ENCODE measurements at places on chromosomes 5 and 9.

DNA sequence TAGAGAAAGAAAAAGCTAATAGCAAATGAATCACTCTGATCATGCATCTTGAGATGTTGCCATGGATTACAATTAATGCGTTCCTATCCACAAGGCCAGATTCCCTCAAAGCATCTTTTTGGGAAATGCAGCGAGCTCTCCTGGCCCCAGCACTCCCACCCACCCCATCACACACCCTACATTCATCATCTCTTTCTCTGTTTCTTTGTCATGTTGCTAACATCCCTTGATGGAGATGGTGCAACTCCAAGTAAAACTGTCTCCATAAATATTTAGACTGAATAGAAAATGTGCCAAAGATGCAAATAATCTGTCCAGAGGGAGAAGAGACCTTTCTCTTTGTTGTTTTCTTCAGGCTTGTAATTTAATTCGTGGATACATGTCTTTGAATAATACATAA lies 30.8 kb upstream of the TNC start:
- no peak for DNase-seq

DNA sequence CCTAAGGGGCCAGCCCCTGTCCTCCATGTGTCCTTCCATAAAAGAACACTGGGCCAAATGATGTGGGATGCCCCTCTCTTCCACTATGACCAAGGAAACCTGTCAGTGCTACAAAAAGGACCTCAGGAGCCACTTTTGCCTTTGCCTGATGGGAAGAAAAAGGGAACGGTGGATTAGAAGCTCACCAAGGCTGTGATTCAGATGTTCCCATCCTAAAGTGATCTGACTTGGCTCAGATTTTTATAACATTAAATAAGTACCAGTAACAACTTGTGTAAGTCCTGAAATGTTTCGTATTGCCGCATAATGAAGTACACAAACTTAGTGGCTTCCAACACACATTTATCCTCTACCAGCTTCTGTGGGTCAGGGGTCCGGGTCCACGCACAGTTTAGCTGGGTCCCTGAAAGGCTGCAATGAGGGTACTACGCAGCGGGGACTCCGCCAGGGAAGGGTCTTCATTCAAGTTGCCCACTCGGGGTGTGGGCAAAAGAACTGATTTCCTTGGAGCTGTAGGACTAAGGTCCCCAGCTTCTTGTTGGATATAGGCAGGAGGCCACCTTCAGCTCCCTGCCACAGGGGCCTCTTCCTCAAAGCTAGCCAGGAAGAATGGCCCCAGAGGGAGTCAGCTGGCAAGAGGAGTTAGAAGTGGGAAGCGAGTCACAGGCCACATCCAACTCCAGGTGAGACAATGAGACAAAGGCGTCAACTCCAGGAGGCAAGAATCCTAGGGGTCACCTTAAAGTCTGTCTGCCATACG lies 60.4 kb downstream of the RAPGEF1 start:
- DNase-seq, result no peak

- no peak for DNase-seq
Observed at GRCh38 chr9:94697972-94698581, 28.4 kb upstream of the AOPEP start.

DNA sequence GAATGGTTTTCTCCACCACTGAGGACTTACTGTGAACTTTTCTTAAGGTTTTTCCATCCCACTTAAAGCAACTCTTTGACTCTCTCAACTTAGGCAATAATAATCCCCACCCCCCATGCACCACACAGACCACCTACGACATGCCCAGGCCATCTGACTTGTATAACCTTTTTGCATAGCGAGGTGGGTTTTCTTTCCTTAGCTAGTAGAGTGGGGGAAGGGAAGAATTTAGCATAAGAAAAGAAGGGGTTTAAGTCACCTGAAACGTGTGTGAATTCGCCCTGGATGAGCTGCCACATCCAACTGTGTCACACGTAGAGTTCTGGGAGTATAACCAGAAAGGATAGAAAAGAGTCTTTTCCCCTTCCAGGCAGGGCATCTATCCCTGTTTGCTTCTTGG lies 262.7 kb downstream of the YTHDC2 start:
- DNase-seq, result no peak

DNA sequence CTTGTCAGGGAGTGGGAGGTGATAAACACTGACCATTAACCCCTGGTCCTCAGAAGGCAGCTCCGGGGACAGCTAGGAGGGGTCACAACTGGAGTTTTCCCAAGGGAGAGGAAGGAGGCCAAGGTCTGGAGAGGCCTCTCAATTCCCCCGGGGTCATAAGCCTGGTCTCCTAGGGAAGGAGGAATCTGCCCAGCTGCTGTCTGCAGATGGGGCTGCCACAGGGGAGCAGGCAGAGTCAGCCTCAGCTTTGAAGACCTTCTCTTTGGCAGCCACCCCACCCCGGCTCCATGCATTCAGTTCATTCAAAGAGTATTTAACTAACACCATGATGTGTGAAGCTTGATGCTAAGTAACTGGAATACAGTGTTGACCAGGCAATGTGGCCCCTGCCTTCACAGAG lies 74.6 kb upstream of the HSPA9 start:
- no peak for DNase-seq

DNA sequence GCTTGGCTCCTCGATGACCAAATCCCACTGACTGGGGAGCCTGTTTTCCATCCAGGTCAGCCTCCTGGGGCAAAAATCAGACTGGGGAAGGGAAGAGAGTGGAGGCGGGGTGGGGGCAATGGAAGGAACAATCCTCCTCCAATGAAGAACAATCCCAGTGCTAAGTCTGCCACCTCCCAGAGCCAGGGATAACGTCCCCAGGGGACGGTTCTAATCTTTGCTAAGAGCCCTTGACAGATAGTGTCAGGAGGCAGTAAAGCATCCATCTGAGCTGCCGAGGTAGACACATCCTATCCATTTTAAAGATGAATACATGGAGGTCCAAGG lies 298.5 kb upstream of the MSX2 start:
- no peak for DNase-seq

GRCh38 chr9:103261951-103262350 lies 266.8 kb downstream of the CYLC2 start:
- DNase-seq, result no peak

GRCh38 chr5:149790276-149790675 lies 60.2 kb downstream of the PPARGC1B start:
- no peak for DNase-seq

DNA sequence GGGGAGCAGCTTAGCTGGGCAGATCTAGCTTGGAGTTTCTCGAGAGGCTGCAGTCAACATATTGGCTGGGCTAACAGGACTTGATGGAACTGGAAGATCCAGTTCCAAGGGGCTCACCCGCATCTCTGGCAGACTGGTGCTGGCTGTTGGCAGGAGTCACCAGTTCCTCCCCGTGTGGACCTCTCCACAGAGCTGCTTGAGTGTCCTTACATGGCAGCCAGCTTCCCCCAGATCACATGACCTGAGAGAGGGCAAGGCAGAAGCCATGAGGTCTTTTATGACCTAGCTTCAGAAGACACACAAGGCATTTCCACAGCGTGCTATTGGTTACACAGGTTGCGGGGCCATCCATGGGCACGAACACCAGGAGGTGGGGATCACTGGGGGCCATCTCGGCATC lies 26.4 kb upstream of the RXRA start:
- no peak for DNase-seq

DNA sequence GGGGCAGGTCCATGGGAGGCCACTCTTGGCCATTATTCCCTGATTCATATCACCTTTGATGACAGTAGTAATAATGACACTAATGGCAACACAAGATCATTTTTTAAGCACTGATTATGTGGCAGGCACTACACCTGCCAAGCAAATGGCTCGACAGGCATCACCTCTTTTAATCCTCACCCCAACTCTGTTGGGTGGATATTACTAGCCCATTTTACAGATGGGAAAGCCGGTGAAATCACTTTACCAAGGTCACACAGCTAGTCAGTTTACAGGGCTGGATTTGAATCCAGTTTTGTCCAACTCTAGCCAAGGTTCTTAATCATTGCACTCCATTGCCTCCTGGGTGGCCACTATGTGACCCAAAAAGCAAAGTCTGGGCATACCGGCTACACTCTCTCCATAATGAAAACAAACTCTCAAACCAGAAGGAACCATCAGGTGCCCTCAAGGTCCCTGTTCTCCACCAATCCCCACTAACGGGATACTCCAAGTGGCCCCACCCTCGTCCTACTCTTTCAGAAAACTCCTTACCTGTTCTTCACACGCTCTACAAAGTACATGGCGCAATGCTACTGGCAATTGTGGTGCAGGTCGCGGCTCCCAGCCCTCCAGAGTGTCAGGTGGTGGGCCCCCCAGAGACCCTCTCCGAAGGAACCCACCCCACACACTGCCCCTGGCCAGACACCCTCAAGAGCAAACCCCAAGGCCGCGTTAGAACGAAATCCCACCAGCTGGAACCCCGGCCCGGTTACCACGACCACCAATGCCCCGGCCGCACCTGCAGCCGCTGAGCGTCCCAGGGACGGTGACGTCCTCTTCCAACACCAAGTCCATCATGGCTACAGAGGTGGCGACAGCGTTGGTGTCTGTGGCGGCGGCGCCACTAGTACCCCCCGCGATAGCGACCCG lies 572 bp downstream of the CDK5RAP2 start:
- DNase-seq, result no peak

- no peak for DNase-seq
Observed at GRCh38 chr5:66546541-66546940, 49.7 kb upstream of the MAST4 start.

DNA sequence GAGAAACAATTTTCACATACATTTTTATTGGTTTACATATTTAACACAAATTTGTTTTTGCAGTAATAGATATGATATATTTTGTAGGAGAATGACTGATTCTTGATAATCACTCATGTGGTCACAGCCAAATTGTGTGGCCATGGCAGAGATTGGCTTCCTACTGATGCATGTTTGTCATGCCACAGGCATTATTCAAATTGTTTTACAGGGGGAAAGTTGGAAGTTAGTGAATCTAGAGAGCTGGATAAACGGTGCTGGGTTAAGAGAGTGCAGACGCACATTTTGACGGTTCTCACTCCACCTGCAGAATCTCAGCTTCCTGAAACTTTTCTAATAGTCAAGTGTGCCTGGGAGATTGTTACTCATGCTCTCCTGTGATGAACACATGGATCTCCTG lies 91.1 kb upstream of the FBN2 start:
- no peak for DNase-seq

DNA sequence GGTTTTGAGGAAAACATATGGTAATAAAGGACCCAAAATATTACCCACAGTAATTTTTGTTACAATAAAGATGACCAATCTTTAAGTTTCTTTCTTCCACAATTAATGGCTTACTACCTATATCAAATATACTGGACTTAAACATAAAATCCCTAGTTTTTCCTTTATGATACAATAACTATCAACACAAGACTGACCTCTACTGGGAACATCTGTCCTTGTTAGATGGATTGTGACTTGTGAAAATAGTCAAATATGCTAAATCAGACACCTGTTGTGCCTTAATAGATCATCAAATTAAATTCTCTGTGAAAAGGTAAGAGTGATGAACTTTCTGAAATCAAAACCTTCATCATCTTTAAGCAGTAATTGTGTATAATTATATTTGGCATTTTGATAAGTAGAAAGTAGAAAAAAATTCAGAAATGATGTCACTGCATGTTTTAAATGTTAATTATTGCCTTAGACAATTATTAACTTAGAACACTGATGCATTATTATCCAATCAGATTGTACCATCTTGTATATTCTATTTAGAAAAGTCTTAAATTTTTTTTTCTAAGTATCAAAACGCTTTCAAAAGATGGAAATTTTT lies 113.6 kb downstream of the DEPDC1B start:
- no peak for DNase-seq

GRCh38 chr9:127751269-127752054 lies 16.4 kb upstream of the TOR2A start:
- no peak for DNase-seq

GRCh38 chr9:114033397-114034103 lies 44.5 kb downstream of the AMBP start:
- no peak for DNase-seq

GRCh38 chr9:98310752-98311392 lies 55.4 kb upstream of the TBC1D2 start:
- DNase-seq, result no peak

GRCh38 chr5:62017092-62017491 lies 288.9 kb upstream of the KIF2A start:
- DNase-seq, result no peak

GRCh38 chr5:120388016-120388781 lies 75.9 kb upstream of the PRR16 start:
- DNase-seq, result no peak

DNA sequence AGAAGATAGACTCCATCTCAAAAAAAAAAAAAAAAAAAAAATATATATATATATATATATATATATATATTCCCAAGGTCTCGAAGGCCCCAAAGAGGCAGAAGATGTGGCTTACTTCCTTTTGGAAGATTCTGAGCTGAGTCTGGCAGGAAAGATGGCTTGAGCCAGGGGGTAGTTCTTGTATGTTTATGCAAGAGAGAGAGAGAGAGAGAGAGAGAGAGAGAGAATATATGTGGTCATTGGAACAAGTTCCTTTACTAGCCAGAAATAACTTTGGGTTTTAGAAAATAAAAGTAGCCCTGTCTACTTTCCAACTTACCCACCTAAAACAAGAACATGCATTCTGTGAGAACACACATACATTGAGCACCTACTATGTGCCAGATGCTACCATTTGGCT lies 17.6 kb downstream of the NCS1 start:
- DNase-seq, result no peak

DNA sequence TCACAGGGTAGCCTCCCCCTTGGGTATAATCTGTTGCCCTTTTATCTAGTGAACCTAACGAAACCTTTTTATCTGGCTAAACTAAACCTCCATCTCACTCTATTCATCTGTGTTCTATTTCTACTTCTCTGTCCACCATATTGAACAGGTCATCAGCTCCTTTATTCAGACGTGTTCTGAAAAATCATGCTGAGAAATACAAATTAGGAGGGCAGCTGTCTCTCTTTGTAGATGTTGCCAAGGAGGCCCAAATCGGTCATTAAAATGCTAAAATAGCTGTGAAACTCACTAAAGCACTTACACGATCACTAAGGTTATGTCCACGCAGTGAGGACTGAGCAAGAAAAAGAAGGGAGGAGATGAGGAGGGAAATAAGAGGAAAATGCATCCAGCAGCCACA lies 115.6 kb upstream of the RETREG1 start:
- no peak for DNase-seq

GRCh38 chr9:130530938-130531337 lies 48.4 kb upstream of the FUBP3 start:
- DNase-seq, result no peak

DNA sequence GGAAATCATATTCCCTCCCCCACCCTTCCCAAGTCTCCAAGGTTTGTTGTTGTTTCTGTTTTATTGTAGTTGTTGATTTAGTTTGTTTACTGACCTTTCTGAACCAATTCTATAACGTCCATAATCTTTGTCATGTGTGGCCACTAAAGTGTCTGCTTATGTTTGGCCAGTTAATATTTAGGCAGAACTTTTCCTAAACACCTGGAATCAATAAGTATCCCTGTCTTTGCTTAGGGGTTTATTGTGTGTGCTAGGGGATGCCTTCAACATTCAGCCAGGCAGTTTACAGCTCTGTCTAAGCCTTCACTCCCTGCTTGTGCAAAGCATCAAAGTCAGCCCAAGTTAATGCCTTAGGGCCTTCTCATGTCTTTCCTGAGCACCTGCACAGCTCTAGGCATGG lies 16.9 kb upstream of the LECT2 start:
- DNase-seq, result no peak

GRCh38 chr5:135534609-135535419 lies 950 bp downstream of the NEUROG1 start:
- no peak for DNase-seq
